Activated CD4-positive, alpha-beta T cell treated with anti-CD3 and anti-CD28 coated beads, Interleukin-2, amount 10 ng/mL, durations not matched to agents 24 days and 14 days (primary cell): ENCODE measurements at places on chromosomes 16 and 17.
A peak's percentile ranks its signal among the peaks of the same experiment; 100 is the strongest.

- DNase-seq, result no peak
Measured at GRCh38 chr16:23317266-23317661, 15.2 kb downstream of the SCNN1B start.

DNA sequence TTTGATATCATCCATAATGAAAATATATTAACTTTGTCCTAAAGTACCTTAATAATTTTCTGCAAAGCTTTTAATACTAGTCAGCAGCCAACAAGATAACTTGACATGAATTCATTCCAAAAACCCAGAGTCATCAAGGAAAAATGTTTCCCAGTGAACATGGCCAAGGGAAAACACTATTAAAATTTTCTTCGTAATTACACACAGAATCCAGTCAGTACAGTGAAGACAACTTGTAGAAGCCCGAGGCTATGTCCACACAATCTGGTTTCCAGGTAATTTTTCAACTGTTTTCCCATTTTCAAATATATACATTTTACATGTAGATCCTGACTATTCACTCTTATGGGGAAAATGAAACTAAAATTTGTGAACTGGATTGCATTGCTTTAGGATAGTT, 600.9 kb downstream of the CDH8 start:
- DNase-seq, result no peak

DNA sequence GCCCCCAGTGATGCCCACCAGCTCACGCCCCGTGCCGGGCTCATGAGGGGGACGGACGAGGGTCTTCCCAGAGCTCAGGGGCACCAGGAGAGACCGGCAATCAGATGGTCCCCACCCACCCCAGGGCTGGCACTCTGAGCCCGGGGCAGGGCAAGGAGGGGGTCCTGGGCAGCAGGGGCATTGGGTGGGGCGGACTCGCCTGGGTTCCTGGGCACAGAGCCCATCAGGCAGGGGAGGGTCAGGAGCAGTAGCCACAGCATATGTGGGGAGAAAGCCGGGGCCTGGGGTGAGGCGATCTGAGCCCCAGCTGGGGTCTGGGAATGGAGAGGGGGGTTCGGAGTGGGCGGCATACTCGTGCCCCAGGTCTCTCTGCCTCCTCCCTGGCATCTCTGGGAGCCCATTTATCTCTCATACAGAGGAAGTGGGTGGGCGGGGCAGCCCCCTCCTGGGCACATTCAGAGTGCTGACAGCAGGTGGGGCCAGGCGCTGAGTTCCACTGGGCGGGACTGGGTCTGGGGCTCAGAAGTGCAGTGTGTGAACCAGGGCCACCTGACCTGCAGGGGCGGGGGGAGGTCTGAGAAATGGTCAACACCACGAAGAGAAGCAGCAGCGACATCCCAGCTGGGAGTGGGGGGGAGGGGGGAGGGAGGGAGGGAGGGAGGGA, 20.5 kb upstream of the UBE2I start:
- DNase-seq, result no peak

DNA sequence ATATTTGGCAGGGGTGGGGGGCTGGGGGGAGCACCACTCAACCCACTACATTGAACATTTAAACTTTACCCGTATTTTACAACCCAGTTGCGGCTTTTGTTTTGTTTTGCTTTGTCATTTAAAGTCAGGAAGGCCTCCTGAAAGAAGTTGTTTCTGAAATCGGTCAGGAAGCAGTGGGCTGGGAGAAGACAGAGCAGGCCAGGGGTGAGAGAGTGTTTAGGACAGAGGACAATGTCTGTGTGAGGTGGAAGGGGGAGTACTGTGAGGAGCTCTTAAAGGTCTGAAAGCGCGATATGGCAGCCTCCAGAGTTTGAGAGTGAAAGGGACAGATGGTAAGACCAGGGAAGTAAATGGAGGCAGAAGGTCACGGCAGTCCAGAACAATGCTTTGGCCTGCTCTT, 6.1 kb upstream of the WFIKKN2 start:
- no peak for DNase-seq

- no peak for DNase-seq
Measured at GRCh38 chr17:8966926-8967325, 1.4 kb upstream of the PIK3R5 start.

- no peak for DNase-seq
Measured at GRCh38 chr16:89738538-89739317, 17.4 kb downstream of the ZNF276 start.

- DNase-seq, result no peak
Measured at GRCh38 chr16:11495066-11495407, 91.7 kb downstream of the LITAF start.

GRCh38 chr17:73760439-73760758, 116.2 kb upstream of the SDK2 start:
- no peak for DNase-seq

- no peak for DNase-seq
Measured at GRCh38 chr16:75911896-75912295, 185.6 kb upstream of the CPHXL start.

- no peak for DNase-seq
Measured at GRCh38 chr17:73603971-73604370, 40.3 kb downstream of the SDK2 start.

GRCh38 chr17:6505425-6506142, 50.8 kb downstream of the PITPNM3 start:
- no peak for DNase-seq

DNA sequence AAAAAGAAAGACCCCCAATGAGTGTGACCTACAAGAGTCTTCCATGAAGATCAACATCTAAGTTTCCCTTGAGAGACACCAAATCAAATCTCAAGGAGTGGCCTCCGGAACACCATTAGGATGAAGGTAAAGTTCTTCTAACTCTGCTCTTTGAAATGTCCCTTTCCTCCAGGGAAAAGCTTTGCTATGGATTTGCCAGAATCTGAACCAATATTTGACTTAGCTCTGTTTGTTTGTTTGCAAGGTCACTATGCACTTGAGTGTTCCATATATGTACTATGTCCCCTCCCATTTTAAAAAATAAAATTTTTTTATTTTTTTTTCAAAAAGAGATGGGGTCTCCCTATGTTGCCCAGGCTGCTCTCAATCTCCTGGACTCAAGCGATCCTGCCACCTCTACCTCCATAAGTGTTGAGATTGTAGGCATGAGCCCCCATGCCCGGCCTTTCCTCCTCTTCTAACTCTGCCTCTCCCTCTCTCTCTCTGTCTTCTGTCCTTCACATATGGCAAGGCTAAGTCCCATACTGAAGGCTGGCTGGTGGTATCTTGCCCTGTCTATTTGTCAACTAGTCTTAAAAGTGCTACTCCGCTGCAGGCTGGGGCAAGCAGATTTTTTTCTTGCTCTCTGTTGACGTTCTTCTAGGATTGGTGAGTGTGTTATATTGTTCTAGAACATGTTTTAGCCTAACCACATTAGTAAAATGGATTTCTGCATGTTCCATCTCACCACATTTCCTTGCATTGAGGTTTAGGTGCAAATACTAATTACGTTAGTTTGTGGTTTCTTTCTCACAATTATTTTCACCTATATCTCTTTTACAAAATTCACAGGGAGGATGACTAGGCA, 276.7 kb upstream of the DYNLRB2 start:
- no peak for DNase-seq

DNA sequence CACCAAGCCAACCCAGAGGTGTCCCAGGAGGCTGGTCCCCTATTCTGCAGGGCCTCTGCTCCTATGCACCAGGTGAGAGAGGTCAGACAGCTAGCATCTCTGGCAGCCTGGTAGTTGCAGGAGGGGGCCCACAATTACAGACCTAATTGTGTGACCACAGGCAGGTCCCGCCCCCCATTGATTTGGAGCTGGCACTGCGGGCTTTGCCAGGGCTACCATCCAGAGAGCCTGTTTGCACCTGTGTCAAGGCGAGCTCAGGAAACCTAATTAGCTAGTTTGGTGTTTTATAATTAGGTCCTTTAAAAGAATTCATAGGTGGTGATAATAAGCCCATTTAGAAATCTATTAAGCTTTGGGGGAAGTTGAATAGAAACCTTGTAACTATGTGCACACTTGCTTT, 90.2 kb downstream of the MRM1 start:
- no peak for DNase-seq

GRCh38 chr17:61816538-61816937, 46.8 kb downstream of the BRIP1 start:
- no peak for DNase-seq

DNA sequence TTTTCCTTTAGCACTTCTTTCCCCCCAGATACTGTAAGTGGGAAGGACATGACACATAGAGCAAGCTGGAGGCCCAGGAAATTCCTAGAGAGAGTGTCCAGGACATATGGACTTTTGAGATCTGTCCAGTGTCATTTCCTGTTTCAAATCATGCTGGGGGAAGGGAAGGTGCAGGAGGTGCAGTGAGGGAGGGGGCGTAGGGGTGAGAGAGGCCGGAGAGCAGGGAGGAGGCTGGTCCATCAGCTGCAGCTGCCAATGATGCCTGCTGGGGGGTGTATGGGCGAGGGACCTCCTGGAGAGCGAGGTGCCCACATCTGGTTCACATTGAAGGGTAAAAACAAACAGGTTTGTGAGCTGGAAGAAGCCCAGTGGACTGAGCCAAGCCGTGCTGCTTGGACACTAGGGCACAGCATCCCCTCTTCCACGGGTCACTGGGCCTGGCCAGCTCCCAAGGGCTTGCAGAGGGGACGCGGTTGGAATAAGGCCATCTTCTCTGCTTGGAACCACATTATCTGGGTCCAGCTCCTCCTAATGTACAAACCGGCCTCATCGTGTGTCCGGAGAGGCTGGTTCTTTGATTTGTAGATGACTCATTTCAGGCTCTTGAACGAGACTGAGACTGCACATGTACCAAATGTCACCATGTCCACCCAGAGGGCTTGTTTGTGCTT, 70.4 kb upstream of the SMURF2 start:
- no peak for DNase-seq

DNA sequence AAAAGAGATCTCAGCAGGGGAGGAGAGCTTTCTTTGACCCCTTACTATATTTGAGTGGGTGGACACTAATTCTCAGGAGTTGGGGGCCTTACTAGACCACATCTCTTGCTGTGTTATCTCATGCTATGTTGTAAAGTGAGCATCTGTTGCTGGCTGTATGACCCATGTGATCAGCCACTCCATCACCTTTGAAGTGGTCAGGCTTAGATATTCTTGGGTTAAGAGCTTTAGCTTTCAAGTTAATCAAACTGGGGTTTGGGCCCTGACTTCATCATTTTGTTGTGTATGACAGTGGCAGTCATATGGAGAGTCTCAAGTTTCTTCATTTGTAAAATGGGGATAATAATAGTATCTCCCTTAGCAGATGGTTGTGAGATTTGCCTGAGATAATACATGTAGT, 201.1 kb downstream of the FTO start:
- no peak for DNase-seq

GRCh38 chr17:16908273-16908672, 63.6 kb downstream of the TNFRSF13B start:
- no peak for DNase-seq

- no peak for DNase-seq
Measured at GRCh38 chr17:75899353-75899752, 2.6 kb upstream of the TRIM65 start.

GRCh38 chr17:6787081-6787693, 11.2 kb downstream of the FBXO39 start:
- peak; percentile 18 for DNase-seq

GRCh38 chr17:42843358-42843934, 934 bp upstream of the AOC2 start:
- peak; percentile 67 for DNase-seq

GRCh38 chr17:47684535-47685193, 9.3 kb upstream of the TBKBP1 start:
- no peak for DNase-seq

- DNase-seq, result no peak
Measured at GRCh38 chr17:46100590-46100989, 92.6 kb downstream of the KANSL1 start.

- DNase-seq, result no peak
Measured at GRCh38 chr17:10105513-10106001, 92.8 kb downstream of the GAS7 start.

DNA sequence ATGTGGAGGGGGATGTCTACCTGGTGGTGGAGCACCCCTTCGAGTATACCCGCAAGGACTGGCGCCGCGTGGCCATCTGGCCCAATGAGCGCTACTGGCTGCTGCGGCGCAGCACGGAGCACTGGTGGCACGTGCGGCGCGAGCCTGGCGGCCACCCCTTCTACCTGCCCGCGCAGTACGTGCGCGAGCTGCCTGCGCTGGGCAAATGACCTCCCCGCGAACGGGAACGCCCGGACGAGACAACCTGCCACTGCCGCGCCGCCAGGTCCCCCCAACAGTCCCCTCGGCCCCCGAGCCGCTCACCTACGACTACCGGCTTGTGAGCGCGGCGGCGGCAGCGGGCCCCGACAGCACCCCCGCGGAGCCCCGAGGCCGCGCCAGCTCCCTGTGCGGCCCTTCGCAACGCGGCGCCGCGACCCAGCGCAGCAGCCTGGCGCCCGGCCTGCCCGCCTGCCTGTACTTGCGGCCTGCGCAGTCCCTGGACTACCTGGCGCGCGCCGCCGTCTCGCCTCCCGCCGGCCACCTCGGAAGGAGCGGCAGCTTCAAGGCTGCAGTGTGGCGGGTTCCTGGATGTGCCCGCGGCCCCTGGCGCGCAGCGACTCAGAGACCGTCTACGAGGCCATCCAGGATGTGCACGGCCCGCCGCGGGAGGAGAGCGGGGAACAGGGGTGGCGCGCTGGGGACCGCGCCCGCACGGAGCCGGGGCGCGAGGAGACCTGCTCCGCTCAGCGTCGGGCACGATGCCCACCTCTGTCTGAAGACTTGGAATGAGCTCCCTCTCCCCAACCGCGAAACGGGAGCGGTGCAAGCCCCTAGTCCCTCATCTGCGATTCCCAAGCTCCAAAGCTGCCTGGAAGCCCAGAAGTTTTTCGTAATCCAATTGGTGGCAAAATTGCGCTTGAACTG, 48.7 kb upstream of the AMZ2 start:
- peak; percentile 84 for DNase-seq

DNA sequence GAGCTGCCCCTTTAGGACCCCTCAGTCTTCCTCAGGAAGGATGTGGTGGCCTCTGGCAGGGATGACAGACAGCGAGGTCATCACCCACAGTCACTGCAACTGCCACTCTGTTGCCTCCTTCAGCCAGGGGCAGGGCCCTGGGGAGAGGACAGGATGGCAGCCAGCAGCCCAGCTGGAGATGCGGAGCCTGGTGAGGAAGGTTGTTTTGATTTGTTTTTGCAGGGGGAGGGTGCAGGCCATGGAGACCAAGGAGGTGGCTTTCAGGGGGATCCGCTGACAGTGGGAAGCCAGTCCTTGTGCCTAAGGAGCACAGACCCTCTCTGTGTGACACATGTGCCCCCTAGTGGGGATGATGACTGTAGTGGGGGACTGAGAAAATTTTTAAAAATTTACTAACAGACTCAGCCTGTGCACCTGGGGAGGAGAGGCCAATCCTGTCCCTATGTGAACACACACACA, 7.4 kb downstream of the PRCD start:
- peak; percentile 88 for DNase-seq

DNA sequence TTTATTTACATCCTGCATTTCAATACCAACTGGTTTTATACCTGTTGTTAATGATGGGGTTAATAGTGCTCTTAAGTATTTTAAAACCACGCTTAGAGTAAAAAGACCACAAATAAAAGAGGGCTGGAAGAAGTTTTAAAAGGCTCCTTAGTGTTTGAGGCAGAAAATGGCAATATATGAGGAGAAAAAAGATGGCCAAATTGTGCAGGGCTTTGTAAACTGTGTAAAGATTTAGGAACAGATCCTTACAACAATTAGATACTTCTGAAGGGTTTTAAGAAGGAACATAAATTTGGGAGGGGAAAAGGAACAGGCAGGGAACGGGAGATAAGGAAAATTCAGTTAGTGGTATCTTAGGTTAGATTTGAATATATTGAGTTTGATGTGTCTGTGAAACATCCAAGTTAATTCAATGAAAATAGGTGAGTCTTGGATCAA, 12.7 kb downstream of the CDC27 start:
- no peak for DNase-seq
